ENCODE measurements at places on chromosomes 3 and 15.

DNA sequence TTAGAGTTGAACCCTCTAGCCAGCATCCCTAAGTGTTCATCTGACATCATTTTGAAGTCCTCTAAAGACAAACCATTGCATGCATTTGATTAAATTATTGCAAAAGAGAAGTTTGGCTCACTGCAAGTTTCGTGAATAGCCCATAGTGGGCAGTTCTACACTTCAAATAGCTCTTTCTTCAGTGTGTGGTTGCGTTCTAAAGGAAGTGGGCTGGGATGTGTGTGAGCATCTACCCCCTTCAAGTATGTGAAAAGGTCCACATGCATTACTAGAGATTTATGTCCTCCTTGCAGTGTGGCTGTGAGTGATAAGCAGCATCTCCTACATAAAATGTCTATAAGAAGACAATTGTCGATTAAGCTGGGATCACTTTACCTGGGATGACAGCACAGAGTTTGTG, 54.6 kb downstream of the SST start:
- no peak for DNase-seq

GRCh38 chr3:94043285-94043684, 14.9 kb upstream of the STX19 start:
- no peak for DNase-seq

DNA sequence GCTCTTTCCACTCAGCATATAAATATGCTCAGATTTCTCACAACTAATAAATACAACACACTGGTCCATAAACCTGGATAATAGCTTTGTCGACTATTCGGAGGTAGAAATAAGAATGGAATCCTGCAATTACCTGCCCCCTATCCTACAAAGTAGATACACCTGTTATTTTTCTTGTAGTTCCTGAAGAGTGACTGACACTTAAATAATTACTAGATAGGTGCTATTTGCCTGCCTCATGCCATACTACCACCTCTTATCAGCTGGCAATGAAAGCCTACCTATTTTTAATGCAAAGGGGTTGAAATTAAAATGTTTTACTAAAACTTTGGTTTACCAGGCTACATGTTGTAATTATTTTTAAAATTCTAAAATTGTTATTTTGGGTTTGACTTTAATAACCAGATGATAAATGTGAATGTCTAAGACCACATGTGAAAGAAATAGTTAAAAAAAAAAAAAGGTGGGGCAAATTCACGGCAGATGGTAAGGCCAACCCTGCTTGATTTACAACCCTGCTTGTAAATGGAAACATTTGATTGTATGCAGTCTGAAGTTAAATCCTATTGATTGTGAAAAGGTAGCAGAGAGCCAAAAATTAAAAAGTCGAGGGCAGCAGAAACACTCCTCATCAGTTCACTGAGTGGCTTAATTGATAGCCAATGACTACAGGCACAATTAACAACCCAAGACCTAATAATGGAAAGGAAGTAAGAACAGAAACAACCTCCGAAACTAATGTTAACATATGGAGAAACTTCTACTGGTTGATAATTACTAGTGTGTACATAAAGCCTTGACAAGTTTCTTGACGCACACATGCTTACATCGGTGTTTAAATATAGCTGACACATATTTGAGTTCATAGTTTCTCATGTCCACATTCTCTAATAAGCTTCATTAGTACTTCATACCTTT, 8.9 kb downstream of the PEAK1 start:
- peak; percentile 17 for DNase-seq

- DNase-seq, result no peak
These were observed 101.6 kb upstream of the ANKRD28 start for GRCh38 chr3:15899388-15899787.

GRCh38 chr3:15750879-15751278, 46.9 kb downstream of the ANKRD28 start:
- DNase-seq, result no peak

DNA sequence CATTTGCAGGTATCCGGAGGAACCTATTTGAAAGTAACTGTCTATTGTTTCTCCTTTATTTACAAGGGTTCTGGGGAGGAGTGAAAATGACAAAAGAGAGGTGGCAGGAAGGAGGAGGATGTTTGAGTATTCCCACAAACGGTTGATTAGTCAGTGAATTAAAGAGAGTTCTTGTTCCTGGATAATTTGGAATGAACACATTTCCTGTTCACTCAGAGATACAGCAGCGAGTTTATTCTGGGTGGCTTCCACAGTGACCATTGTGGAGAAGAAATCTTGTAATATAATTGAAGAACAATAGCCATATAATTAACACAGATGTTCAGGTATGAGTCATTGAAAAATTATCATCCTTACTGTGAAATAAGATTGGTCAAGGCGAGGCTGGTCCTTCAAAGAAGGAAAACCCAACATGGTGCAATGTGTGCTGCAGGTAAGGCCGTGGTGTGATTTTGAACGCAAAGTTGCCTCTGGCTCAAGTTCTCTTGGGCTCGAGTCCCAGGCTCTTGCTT, 77.3 kb downstream of the NFKBIZ start:
- DNase-seq, result no peak

GRCh38 chr3:77041811-77042210, 1.9 kb downstream of the ROBO2 start:
- DNase-seq, result no peak

All from NCI-H1694 treated with DMSO at 0.1 percent for 48 hours (cell line).